ENCODE measurements at places on chromosomes 5 and 9. TPM values are rescaled to one million over a fixed set of nuclear protein-coding genes. Genes with fewer than 3 reads are reported as not detected.
A peak's percentile ranks its signal among the peaks of the same experiment; 100 is the strongest.

The MSX2 gene
- polyA plus RNA-seq, result 4.0 TPM

GRCh38 chr5:1546556-1546955 lies 22.8 kb upstream of the LPCAT1 start:
- no peak for DNase-seq

The PAEP gene
- not detected for polyA plus RNA-seq

GRCh38 chr5:166499447-166500240 lies 1791.8 kb upstream of the WWC1 start:
- DNase-seq, result no peak

DNA sequence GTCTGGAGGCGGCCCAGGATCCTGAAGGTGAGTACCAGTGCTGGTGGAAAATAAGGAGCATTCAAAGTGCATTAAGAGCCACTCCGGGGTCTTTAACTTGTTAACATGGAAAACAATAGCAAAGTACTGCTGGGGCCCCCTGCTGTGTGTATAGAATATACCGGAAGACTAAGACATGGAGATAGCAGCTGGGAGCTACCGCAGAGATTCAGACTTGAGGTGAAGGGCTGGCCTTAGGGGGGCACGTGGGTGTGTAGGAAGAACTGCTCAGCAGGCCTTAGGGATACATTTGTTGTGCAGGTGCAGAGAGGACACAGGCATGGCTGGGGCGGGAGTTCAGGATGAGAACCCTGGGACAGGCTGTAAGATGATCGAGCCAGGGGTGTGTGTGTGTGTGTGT lies 1.2 kb upstream of the DMRT1 start:
- no peak for DNase-seq

The PCDHA13 gene
- not detected for polyA plus RNA-seq

GRCh38 chr9:17555362-17556054 lies 23.4 kb upstream of the SH3GL2 start:
- no peak for DNase-seq

- peak; percentile 76 for DNase-seq
Measured at GRCh38 chr5:109830955-109831502, 141.3 kb downstream of the MAN2A1 start.

- DNase-seq, result no peak
Measured at GRCh38 chr5:109196087-109196822, 213.5 kb downstream of the PJA2 start.

The PDE8B gene
- not detected for polyA plus RNA-seq

The PCDHGA3 gene
- polyA plus RNA-seq, result 1.8 TPM

The ERAP2 gene
- polyA plus RNA-seq, result 10.6 TPM

- DNase-seq, result no peak
Measured at GRCh38 chr9:69583645-69584234, 88.4 kb downstream of the APBA1 start.

DNA sequence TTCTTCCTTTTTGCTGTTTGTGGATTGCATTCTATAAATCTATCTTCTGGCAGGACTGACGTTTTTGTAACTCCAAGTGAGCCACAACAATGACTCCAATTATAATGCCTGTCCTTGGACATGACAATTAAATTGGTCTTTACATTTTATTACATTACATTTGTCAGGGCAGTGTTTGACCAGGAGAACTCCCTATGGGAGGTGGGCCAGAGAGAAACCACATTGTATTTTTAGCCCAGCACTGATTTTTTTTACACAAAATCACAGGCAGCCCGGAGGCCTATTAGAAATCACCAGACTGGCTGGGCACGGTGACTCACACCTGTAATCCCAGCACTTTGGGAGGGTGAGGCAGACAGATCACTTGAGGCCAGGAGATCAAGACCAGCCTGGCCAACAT lies 99.1 kb upstream of the SMC5 start:
- peak; percentile 16 for DNase-seq

- peak; percentile 66 for DNase-seq
Measured at GRCh38 chr5:56950626-56951125, 1.2 kb downstream of the MIER3 start.

The LCN9 gene
- polyA plus RNA-seq, result not detected

- no peak for DNase-seq
Measured at GRCh38 chr5:149580808-149581191, 498 bp upstream of the ARHGEF37 start.

DNA sequence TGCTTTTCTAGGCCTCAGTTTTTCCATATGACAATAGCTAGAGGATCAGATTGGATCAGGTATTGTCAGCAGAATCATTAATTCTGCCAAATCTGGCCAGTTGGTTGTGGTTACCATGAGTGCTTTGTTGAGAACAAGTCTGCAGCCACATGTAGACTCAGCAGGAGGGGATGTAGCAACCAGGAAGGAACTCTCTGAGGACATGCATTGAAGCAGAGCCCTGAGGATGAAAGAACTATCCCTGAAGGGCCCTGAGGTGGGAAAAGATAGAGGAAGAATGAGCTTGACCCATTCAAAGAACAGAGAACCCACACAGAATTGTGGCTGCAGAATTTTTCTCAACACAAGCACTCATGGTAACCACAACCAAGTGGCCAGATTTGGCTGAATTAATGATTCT lies 60.1 kb upstream of the AFAP1L1 start:
- DNase-seq, result peak; percentile 73

The C5orf52 gene
- polyA plus RNA-seq, result not detected

GRCh38 chr9:12775679-12776512 lies 1.1 kb downstream of the LURAP1L start:
- DNase-seq, result peak; percentile 89

The TGFBR1 gene
- polyA plus RNA-seq, result 15.1 TPM

The ADGRD2 gene
- polyA plus RNA-seq, result not detected

- DNase-seq, result no peak
Measured at GRCh38 chr9:19875291-19875920, 86.6 kb upstream of the SLC24A2 start.

The HOMER1 gene
- 1.3 TPM for polyA plus RNA-seq

GRCh38 chr5:108093186-108093585 lies 288.7 kb downstream of the FBXL17 start:
- peak; percentile 47 for DNase-seq

GRCh38 chr9:105284463-105284862 lies 40.0 kb downstream of the SLC44A1 start:
- DNase-seq, result no peak

- DNase-seq, result no peak
Measured at GRCh38 chr9:123339666-123340510, 16.1 kb upstream of the CRB2 start.

- no peak for DNase-seq
Measured at GRCh38 chr9:38359689-38360385, 32.7 kb upstream of the ALDH1B1 start.

GRCh38 chr5:77366717-77367500 lies 125.2 kb downstream of the WDR41 start:
- no peak for DNase-seq

DNA sequence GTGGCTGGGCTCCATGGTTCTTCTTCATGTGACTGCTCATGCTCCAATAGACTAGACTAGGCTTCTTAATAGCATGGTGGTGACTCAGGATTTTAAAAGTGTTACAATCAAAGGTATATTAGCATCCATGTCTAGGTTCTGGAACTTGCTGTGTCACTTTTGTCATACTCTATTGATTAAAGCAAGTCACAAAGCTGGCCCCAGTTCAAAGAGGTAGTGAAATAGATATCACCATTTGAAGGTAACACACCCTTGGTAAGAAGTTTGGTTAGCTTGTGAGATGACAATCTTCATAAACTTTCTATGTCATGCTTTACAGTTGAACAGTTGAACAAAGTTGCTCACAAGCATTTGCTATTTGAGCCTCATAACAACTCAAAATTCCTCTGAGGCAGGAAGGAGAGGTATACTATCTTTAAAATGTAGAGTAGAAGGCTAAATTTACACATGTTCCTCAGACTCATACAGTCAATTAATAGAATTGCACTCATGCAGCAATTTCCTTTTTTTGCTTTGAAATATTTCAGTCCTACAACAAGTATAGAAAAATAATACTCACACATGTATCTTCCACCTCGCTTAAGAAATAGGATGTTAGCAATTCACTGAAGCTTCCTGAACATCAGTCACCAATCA lies 56.8 kb upstream of the TMEM252 start:
- no peak for DNase-seq

- peak; percentile 52 for DNase-seq
Measured at GRCh38 chr9:10251490-10251889, 361.3 kb downstream of the PTPRD start.

DNA sequence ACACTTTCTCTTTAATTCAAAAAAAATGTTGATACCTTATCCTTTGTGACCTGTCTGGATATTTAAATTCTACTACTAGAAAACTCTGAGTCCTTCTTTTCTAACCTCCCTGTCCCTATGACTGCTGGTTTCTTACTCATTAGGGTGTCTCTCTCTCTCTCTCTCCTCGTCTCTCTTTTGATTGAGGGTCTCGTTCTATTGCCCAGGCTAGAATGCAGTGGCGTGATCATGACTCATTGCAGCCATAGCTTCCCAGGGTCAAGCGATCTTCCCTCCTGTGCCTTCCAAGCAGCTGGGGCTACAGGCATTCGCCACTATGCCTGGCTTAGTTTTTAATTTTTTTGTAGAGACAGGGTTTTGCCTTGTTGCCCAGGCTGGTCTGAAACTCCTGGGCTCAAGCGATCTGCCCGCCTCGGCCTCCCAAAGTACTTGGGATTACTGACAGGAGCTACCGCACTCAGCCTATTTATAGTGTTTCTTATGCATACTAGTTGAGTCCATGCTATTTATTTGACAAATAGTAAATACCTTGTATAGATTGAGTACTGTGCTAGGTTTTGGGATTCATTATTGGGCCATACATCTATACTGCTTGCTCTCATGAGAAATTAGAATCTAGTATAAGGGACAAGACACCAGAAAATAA lies 61.9 kb downstream of the NSD1 start:
- peak; percentile 11 for DNase-seq

The CAMK4 gene
- polyA plus RNA-seq, result 2.6 TPM

DNA sequence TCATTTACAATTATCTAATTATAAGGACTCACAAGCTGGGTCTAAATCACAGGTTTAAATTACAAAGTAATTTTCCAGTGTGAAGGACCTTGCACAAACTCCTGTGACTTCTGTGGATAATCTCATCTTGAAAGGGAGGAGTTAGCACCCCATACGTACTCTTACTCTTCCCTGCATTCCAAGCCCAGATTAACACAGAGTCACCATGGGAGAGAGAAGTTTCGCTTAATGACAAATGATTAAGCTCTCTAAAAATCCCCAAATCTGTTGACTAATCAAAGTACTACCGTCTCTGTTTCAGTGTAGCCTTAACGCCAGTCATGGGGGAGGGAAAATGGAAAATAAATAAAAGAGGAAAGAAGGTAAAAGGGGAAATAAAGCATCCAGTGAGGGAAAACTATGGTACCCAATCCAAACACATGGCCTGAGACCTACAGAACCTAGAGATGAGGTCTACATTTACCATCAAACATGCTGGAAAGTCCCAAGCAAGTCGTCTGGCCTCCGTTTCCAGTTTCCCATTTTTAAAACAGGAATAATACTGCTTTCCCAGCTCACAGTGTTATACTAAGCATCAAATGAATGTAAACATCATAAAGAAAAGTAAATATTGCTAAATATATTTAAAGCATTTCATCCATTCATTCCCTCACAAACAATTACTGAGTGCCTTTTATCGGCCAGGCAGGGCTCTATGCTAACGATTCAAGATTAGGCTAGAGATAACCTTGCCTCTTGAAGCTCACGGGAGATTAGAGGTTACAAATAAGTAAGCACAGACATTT lies 63.2 kb downstream of the PCA3 start:
- no peak for DNase-seq

The SPAAR gene
- polyA plus RNA-seq, result 0.24 TPM

- peak; percentile 35 for DNase-seq
Measured at GRCh38 chr9:91820949-91821880, 128.8 kb downstream of the ROR2 start.

DNA sequence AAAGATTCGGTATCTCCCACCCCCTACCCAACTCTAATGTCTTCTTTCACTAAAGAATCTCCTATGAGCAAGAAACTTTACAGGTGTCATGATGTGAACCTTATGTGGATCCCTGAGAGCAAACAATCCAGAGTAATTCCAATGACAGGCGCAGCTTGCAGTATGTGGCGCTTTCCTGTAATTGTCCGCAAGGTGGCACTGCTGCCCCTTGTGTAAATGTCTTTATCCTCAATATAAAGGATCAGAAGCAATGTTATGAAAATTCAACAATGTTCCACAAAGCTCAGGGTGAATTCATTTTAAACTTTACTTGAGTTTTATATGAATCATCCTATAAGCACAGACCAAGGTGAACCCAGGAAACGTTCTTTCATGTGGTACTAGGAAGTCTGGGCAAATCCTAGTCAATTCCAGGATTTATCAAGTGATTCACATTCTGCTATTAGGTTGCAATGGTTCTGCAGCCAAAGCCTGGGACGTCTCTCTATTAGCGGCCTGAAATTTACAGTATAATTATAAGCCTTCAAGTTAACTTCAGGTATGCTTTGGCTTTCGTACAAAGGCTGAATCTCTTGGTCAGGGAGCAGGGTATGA lies 113.7 kb downstream of the TRPM6 start:
- peak; percentile 73 for DNase-seq

DNA sequence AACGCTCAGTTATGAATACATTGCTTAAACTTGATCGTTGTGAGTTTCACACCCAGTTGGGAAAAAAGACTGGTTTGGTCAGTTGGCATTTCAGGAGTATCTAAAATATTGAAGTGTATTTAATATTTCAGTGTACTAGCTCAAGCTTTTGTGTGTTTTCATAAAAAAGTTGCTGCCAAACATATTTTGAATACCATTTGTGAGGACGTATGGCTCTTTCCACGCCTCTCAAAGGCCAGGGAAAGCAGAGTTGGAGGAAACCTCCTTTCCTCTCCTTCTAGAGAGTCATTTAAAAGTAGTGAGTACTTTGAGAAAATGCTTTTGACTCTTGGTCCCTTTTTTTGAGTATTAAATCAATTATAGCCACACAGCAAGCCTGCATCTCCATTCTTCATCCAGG lies 43.2 kb upstream of the ANKRD33B start:
- DNase-seq, result peak; percentile 65

DNA sequence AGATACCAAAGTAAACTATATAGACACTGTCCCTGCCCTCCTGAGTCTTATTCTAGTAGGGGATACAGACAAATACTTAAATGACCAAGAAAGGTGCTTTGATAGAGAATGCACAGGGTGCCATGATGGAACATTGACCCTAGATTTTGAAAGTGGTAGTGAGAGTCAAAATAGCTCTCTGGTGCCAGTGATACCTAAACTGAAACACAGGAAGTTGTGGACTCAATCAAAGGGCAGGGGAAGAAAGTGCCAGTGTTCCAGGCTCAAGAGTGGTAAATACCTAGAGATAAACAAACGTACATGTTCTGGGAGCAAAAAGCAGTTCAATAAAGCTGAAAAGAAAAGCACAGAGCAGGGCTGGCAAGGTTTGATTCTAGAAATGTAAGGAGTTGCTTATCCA lies 267.6 kb downstream of the ISL1 start:
- no peak for DNase-seq

Measured in IMR-90 (cell line).